ENCODE measurements at places on chromosomes 13 and 19.

- DNase-seq = no peak
These were observed 1.1 kb upstream of the ZNF581 start for GRCh38 chr19:55642153-55643002.

GRCh38 chr19:39917561-39918182 lies 16.8 kb downstream of the FCGBP start:
- DNase-seq = no peak

GRCh38 chr19:5403968-5404640 lies 51.1 kb upstream of the ZNRF4 start:
- peak; percentile 5 for DNase-seq

GRCh38 chr13:25178070-25178469 lies 6.0 kb upstream of the AMER2 start:
- DNase-seq = no peak

DNA sequence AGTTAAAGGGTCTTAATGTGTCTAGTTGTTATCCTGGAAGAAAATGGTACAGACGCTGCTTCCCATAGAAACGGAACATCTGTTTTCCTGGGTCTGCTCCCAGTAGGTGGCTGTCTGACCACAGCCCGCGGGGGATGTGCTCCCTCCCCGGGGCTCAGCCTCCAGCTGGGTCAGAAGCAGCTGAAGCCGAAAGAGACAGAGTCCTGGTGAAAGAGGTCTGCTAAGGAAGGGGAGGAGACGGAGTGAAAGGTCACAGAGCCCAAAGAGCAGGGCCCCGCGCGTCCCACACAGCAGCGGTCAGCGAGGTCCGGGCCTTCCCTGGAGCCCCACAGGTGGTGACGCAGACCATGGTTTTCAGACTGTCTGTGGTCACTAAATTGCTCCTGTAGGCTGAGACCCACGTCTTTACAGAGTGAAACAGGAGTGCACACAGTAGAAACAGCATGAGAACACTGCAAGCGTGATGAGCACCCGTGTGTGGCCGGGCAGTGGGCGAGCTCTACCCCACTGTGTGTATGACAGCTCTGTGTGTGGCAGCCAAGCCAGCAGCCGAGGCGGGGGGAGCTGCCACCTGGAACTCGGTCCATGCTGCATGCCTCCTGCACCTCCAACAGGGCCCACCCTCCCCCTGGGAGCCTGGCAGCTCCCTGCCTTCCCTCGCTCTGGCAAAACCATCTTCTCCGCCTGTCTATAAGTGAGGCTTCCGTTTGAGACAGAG lies 52.0 kb upstream of the C13orf46 start:
- no peak for DNase-seq

DNA sequence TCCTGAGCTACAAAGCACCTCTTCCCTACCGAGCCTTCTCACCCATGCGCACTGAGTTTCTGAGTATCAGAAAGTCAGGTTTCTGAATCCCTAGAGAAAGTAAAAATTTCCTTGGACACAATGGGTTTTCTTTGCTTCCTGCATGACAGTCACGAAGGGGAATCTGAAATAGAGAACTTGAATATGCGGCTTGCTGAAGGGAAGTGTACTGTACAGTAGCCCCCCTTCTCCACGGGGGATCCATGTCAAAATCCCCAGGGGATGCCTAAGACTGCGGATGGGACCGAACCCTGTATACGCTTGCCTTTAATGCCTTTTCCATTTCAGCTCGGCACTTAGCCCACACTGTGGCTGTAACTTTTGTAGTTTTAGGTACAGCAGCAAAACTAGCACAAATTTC lies 107.9 kb downstream of the GGACT start:
- DNase-seq = no peak

GRCh38 chr19:18768046-18768771 lies 22.9 kb downstream of the COMP start:
- DNase-seq = no peak

GRCh38 chr13:86862137-86862536 lies 809.0 kb upstream of the SLITRK5 start:
- no peak for DNase-seq

DNA sequence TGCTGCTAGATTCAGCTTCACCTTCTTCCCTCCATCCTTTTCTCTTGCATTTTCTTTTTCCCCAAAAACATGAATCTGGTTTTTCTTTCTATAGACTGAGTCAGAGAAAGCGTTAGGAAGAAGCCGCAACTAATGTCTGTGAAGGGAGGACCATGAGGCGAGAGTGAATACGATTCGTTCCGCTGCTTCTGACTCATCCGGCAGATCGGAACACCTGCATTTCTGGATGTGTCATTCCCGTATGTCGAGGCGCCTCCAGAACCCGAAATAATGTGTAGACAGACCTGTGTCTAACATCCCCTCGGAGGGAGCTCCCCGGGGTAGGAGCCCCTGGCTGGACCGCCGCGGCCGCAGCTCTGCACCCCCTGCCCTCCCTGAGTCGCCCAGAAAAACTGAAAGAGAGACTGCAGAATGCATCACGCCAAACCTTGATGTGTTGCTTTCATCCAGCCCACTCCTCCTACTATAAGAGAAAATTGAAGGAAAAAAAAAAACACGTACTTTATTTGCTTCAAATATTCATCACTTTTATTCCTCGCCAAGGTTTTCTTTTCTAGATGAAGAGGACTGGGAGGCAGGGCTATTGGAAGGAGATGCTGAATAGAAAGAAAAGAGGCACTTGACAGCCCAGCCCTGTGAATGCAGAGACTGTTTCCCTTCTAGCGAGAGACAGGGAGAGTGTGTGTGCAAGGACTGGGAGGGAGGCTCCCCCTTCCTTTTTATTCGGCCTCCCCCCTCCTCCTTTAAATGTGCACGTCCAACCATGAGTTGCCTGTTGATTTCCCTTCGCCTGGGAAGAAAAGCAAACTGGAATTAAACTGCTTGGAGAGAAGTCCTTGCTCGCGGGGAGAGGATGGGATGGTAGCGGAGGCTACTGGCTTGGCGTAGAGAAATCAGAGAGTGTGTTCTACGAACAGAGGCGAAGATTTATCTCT lies 616 bp upstream of the PCDH17 start:
- no peak for DNase-seq

DNA sequence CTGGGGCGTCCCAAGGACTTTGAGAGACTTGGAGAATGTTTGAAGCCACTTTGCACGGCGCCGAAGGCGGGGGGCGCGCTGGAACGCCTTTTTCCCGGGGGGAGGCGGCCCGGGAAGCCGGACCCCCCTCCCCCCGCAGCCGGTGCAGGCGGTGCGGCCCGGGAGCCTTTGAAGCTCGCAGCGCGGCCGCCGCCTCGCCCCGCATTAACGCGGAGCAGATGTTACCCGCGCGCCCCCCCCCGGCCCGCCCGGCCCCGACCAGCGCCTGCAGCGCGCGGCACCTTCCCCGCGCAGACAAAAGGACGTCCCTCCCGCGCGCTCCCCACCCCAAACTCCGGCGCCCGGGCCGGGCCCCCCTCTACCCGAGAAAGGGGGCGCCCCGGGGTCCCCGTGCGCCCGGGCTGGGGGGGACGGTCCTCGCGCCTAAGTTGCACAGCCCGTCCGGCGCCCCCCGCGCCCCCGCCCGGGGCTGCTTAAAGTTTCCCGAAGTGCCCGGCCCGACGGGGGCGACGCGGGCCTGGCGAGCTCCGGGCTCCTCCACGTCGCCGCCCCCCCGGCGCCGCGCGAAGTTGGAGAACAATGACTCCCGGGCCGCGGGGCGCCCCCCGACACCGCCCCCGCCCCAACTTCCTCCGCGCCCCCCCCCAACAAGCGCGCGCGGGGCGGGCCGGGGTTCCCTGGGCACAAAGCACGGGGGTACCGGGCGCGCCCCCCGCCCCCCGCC lies 685 bp downstream of the TCF3 start:
- no peak for DNase-seq

DNA sequence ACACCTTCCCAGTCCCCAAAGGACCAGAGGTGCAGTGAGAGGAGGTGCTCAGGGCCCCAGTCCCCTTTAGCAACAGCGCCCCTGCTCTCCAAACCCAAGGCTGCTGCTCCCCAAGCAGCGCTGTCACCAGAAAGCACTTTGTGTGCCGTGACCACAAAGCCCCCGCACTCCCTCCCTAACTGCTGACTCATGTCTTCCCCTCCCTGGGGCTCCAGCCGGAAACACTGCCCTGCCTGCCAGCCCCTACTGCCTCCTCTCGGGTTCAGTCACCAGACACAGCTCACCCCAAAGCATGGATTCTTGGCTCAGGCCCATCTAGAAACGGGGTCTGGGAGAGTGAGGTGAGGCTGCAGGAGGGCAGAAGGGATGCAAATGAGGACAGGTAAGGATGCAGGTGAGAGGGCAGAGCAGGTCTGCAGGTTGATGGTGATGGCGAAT lies 4.9 kb upstream of the TNFSF14 start:
- no peak for DNase-seq

GRCh38 chr13:111663953-111664421 lies 343.5 kb downstream of the TEX29 start:
- no peak for DNase-seq

- no peak for DNase-seq
These were observed 21.0 kb downstream of the RFX1 start for GRCh38 chr19:13984875-13985741.

GRCh38 chr13:30235216-30235615 lies 72.1 kb downstream of the KATNAL1 start:
- no peak for DNase-seq

GRCh38 chr13:46598820-46599180 lies 45.8 kb downstream of the LRCH1 start:
- no peak for DNase-seq
